Activated CD4-positive, alpha-beta T cell treated with anti-CD3 and anti-CD28 coated beads, Interleukin-2, amount 10 ng/mL, durations not matched to agents 7 days and 5 days (primary cell): ENCODE measurements at places on chromosomes 4 and X.

DNA sequence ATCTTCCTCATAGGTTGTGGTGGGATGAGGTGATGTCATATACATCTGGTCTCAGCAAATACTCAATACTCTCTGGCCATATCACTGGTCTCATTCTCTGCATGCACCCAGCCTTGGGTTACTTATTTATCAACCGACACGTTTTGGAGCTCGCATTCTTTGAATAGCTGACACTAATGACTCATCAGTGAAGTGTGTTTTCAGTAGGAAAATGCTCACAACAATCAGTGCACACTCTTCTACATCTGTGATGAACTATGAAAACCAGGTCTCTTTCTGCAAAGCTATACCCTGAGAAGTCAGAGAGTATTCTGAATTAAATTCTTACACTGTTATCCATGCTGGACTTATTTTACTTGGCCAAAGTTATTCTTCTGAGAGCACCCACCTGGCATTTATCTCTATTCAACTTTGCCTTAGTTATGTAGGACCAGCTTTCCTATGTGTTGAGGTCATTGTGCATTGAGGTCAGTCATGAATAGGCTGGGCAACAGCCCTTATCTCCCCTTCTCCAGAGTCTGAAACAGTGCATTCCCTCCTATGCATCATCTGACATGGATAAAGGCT is 58.7 kb upstream of the DHX15 start:
- no peaks in the 10 kb centered on the region for H3K36me3 ChIP-seq
- no peak for DNase-seq
- H3K4me3 ChIP-seq, result no peak overlapping the region
- H3K27ac ChIP-seq, result no peak overlapping the region
- peaks cover 12% of the 10 kb centered on the region for H3K27me3 ChIP-seq

DNA sequence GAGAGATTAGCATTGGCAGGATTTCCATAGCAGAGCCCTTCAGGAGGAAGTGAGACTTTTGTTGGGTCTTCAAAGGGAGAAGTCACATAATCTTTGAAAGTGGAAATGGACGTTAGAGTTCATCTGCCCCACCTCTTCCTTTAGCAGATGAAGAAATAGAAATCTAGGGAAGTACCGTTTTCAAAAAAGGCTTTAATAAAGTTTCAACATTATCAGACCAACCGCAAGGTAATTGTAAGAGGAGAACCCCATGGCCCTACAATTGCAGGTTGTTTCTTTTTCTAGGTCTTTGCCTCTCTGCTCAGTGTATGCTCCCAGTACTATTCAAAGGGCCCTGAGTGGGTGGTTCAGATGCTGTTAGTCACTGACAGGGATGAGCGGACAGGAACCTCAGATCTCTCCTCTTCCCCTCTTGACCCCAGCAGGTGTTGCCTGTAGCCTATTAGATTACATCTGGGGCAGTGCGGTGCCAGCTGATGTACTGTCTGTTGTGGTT is 48.6 kb upstream of the AP1S2 start:
- H3K36me3 ChIP-seq, result no peaks in the 10 kb centered on the region
- H3K27me3 ChIP-seq, result no peaks in the 10 kb centered on the region
- no peak overlapping the region for H3K4me3 ChIP-seq
- H3K4me1 ChIP-seq, result no peaks in the 10 kb centered on the region

DNA sequence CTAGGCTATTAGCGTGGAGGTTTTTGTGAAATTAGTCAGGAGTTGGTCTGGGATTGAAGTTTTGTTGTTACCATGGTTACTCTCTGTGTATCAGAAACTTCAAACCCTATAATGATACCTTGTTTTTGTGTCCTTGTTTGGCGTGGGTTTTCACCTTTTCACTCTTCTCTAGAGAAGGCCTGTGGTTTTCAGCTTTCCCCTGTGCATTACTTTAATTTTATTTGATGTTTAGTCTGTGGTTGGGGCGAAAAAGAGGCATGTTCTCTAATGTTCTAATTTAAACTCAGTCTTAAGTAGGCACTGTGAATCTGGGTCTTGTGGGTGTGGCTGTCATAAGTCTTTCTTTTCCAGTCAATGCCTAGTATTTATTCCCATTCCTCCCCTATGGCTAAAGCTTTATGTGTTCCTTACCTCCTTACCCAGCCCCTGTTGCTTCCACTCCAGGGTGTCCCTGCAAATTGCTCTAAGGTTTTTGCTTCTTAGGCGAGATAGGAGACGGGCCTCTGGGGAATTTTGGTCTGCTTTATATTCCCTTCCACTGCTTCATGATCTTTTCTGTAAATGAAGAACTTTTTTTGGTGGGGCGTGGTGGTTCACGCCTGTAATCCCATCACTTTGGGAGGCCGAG is 326.3 kb upstream of the ZCCHC13 start:
- H3K4me1 ChIP-seq, result peaks cover 18% of the 10 kb centered on the region
- H3K36me3 ChIP-seq, result peaks cover 5% of the 10 kb centered on the region
- no peaks in the 10 kb centered on the region for H3K27me3 ChIP-seq

GRCh38 chr4:24921491-24921890 is 8.6 kb upstream of the CCDC149 start:
- H3K27me3 ChIP-seq, result peaks cover 2% of the 10 kb centered on the region
- no peak overlapping the region for H3K4me3 ChIP-seq
- H3K36me3 ChIP-seq, result no peaks in the 10 kb centered on the region
- H3K4me1 ChIP-seq, result no peaks in the 10 kb centered on the region
- H3K27ac ChIP-seq, result no peak overlapping the region
- DNase-seq, result no peak

DNA sequence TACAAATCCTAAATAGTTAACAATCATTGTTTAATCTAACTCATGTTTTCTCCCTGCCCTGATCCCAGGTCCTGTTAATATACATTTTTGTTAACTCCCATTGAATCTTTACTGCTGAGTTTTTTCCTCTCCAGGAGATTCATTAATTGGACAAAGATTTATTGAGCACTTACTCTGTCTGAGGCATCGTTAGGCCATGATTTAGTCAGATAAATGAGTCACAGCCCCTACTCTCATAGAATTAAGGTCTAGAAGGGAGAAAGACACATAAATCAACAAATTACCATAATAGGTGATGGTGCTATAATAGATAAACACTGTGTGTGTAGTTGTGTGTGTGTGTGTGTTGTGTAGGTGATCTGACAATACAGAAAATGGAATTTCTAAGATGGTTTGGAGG is 112.5 kb downstream of the MAPK10 start:
- DNase-seq, result no peak
- no peaks in the 10 kb centered on the region for H3K27me3 ChIP-seq
- H3K36me3 ChIP-seq, result no peaks in the 10 kb centered on the region
- H3K4me3 ChIP-seq, result no peak overlapping the region

DNA sequence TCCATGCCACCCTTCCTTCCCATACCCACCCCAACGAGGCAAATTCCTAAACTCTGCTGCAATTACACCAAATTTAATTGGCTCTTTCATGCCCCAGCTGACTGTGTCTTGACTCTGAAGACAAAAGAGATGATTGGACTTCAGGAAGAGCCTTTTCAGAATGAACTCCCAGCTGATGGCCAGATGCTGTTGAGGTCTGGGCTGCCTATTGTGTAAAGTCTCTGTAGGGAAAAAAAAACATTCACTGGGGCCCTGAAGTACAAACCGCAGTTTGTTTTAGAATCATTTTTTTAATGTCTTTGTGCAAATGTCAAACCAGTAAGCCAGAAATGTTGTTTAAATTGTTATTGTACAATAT is 174.8 kb downstream of the HHIP start:
- H3K27me3 ChIP-seq, result no peaks in the 10 kb centered on the region
- H3K4me1 ChIP-seq, result no peaks in the 10 kb centered on the region

DNA sequence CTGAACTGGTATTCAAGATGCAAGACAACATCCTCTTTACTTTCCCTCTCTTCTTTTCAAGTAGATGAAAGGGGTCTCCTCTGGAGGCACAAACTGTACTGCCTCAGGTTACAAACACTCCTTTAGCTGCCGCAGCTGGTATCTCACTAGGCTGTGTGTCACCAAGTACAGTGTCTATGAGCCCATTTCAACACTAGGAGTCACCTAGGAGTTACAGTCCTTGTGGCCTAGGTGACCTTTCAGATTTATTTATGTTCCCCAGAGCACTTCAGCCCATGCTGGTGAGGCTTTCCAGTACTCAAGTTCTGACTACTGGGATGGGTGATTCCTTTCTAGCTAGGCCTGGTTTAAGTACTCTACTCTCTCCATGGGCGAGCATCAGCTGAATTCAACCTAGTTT is 32.4 kb upstream of the TMLHE start:
- peaks cover 15% of the 10 kb centered on the region for H3K4me1 ChIP-seq
- no peak overlapping the region for H3K27ac ChIP-seq
- H3K27me3 ChIP-seq, result no peaks in the 10 kb centered on the region
- DNase-seq, result no peak
